Memory B cell (primary cell): ENCODE measurements at places on chromosomes 4 and X.

DNA sequence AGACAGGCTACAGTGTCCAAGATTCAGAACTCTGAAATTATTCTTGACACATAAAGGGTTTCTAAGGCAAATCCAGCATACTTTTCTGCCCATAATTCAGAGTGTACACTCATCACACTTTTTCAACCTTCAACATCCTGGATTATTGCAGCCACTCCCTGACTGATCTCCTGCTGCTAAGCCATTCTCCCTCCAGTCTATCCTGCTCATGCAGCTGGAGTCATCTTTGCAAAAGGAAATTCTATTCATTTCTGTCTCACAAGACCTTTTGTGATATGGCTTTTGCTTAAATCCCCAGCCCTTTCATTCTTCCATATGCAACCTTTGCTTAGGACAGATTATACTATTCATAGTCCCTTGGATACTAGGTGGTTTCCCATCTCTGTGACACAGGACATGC is 236.1 kb upstream of the LDB2 start:
- no peak overlapping the region for H3K27ac ChIP-seq
- no peak overlapping the region for H3K4me3 ChIP-seq
- H3K36me3 ChIP-seq: no peaks in the 10 kb centered on the region
- no peak for DNase-seq
- no peaks in the 10 kb centered on the region for H3K27me3 ChIP-seq

DNA sequence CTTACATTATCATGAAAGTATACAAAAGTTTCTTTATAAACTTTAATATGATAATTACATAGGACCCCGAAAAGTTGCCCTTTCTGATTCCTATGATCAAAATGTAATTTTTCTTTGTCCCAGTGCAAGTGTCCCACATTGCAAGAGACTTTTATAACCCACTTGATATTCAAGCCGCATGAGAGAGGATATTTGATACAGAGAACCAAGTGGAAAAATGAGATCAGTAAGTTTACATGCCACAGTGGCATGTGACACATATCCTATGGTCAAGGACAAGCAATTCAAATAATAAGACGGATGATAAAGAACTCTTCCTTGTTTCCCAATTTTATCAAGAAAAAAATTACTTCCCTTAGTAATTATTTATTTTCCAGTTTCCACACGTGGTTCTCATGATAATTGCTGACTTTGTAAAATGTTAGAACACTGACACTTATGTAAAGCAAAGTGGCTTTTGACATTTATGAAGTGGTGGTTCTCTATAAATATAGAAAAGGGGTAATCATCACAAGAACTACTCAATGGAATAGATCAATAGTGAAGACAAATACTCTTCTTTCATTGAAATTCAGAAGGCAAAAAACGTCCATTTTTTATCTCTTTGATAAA is 273.7 kb upstream of the NOCT start:
- peaks cover 3% of the 10 kb centered on the region for H3K27me3 ChIP-seq
- H3K4me3 ChIP-seq: no peak overlapping the region
- DNase-seq: no peak
- H3K36me3 ChIP-seq: no peaks in the 10 kb centered on the region
- H3K27ac ChIP-seq: no peak overlapping the region

GRCh38 chr4:106773076-106773905 is 262.8 kb downstream of the DKK2 start:
- no peak overlapping the region for H3K27ac ChIP-seq
- no peak for DNase-seq
- no peaks in the 10 kb centered on the region for H3K4me1 ChIP-seq

GRCh38 chrX:107825698-107826237 is at the start of gene MID2:
Gene MID2 (plus strand): TSS chrX:107825866. CDS start chrX:107826427, 561 bp downstream.
- peak within 1 kb of the TSS; percentile 81 for H3K27ac ChIP-seq
- H3K4me1 ChIP-seq: peaks cover 14% of the 10 kb centered on the region
- peaks cover 4% of the 10 kb centered on the region for H3K27me3 ChIP-seq
- DNase-seq: peak; percentile 5
- peak within 1 kb of the TSS; percentile 87 for H3K4me3 ChIP-seq

GRCh38 chr4:153731239-153731638 is 28.6 kb downstream of the RNF175 start:
- no peaks in the 10 kb centered on the region for H3K36me3 ChIP-seq
- H3K27me3 ChIP-seq: no peaks in the 10 kb centered on the region
- no peak overlapping the region for H3K27ac ChIP-seq
- H3K4me1 ChIP-seq: peaks cover 33% of the 10 kb centered on the region
- no peak overlapping the region for H3K4me3 ChIP-seq

DNA sequence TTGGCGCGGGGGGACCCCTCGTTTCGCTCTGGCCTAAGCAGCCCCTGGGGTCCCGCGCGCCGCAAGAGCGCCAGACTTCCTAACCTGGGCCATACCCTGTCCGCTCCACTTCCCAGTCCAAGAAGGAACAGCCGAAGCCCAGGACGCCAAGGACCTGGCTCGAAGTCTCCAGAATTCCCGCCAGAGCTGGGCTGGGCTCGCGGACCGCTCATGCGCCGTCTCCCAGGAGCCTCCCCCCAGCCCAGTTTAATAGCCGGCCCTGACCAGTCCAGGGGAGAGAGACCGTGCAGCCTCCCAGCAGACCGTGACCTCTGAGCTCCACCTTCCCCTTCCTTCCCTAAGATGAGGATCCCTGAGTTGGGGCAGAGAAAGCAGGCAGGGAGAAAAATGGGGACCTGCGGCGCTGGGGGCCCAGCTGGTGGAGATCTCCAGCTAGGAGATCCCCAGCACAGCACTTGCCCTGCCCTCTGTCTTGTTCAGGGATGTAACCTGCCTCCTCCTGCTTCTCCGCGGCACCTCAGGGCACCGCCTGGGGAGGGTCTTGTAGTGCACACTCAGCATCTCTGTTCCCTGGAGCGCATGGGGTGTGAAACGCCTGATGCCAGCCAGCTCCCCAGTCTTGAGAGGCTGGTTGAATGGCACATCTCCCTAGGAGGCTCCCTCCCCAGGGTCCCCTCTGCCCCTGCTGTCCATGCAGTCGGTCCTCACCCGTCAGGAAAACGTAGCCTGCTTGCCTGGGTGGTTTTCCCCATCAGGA is 1.2 kb upstream of the LETM1 start:
- no peak for DNase-seq
- H3K4me3 ChIP-seq: peak overlapping the region; percentile 82
- H3K27ac ChIP-seq: no peak overlapping the region
- peaks cover 17% of the 10 kb centered on the region for H3K4me1 ChIP-seq

GRCh38 chr4:128525387-128525786 is 237.8 kb upstream of the PGRMC2 start:
- H3K4me3 ChIP-seq: no peak overlapping the region
- no peak overlapping the region for H3K27ac ChIP-seq
- no peak for DNase-seq
- no peaks in the 10 kb centered on the region for H3K36me3 ChIP-seq

DNA sequence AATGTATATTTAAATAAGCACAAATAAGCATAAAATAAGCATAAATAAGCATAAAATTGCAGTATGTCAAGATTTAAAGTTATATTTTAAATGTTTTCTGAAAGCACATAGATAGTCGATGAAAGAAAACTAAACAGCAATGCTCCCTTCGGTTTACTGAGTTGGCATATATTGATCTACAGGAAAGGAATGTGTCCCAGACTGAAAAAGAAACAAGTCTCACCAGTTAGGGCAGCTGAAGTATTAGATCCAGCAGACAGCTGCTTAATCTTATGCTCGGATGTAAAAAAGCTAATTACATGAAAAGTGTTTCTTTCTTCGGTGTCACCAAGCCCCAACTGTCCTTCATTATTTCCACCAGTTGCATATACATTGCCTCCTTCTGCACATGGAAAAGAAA is 8.7 kb downstream of the RPGR start:
- H3K4me1 ChIP-seq: no peaks in the 10 kb centered on the region
- no peak overlapping the region for H3K4me3 ChIP-seq
- H3K27me3 ChIP-seq: no peaks in the 10 kb centered on the region
- no peak overlapping the region for H3K27ac ChIP-seq
- peaks cover 15% of the 10 kb centered on the region for H3K36me3 ChIP-seq

DNA sequence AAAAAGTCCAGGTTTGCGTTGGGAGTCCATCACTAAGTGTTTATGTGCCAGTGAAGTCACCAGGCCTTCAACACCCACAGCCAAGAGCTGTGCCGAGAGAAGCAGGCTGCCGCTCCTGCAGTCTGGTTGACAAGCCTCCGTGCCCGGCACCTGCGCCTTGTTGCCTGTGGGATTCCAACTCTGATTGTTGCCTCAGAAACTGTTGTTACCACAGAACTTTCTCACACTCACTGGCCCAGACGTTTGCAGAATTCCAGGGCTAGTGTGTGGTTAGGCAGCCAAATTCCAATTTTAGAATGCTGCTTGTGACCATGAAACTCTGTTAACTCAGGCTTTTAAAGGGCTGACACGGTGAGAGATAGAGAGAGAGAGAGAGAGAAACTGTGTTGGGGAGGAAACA is 119.5 kb upstream of the LIMCH1 start:
- no peak overlapping the region for H3K27ac ChIP-seq
- H3K27me3 ChIP-seq: no peaks in the 10 kb centered on the region
- H3K36me3 ChIP-seq: no peaks in the 10 kb centered on the region
- no peaks in the 10 kb centered on the region for H3K4me1 ChIP-seq
- no peak overlapping the region for H3K4me3 ChIP-seq

GRCh38 chr4:28469387-28469786 is 1608.7 kb downstream of the STIM2 start:
- DNase-seq: no peak
- no peaks in the 10 kb centered on the region for H3K27me3 ChIP-seq
- H3K4me3 ChIP-seq: no peak overlapping the region
- H3K27ac ChIP-seq: no peak overlapping the region
- H3K4me1 ChIP-seq: no peaks in the 10 kb centered on the region
- no peaks in the 10 kb centered on the region for H3K36me3 ChIP-seq

- no peak overlapping the region for H3K4me3 ChIP-seq
- no peak overlapping the region for H3K27ac ChIP-seq
- H3K27me3 ChIP-seq: no peaks in the 10 kb centered on the region
- H3K4me1 ChIP-seq: no peaks in the 10 kb centered on the region
- H3K36me3 ChIP-seq: peaks cover 67% of the 10 kb centered on the region
These were observed 31.7 kb downstream of the MAN2B2 start for GRCh38 chr4:6606465-6607235.

DNA sequence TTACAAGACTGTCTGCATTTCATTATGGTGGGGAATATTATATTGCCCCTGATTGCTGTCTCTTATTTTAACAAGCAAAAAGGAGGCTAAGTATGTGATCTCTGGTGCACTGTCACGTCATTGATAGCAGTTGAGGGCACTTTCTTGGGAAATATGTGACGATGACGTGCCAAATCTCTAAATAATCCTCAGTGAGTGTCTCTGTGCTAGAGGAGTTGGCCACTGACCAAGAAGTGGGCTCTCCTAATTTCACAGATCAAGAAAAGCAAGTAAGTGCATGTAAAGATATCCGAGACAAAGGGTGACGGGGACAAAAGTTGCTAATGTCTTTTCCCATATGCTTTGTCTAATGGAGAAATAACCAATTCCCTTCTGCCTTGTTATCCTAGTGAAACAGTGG is 487.4 kb upstream of the TENM3 start:
- no peak overlapping the region for H3K27ac ChIP-seq
- no peak for DNase-seq
- H3K27me3 ChIP-seq: peaks cover 2% of the 10 kb centered on the region
- no peaks in the 10 kb centered on the region for H3K4me1 ChIP-seq

- H3K27ac ChIP-seq: no peak overlapping the region
- H3K27me3 ChIP-seq: no peaks in the 10 kb centered on the region
- no peaks in the 10 kb centered on the region for H3K4me1 ChIP-seq
- no peak overlapping the region for H3K4me3 ChIP-seq
These were observed 115.1 kb downstream of the HS6ST2 start for GRCh38 chrX:132843363-132843762.

DNA sequence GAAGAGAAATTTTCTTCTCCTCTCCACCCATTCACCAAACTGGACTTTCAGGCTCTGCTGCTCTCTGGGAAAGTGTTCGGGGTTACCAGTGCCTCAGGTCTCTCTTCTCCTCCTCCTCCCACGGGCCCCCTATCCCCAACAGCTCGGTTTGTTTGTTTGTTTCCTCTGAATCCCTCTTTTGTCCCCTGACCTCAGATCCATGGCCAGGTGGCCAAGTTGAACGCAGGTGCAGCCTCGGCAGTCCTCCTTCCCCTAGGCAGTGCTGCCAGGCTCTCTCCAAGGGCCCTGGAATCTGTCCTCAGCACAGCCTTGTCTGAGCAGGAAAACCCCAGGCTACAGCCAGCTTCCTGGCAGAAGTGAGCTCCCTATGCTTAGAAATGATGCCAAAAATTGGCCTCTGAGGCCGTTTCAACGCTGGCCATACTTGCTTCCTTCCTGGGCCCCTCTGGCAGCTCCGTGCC is 60.0 kb downstream of the FHDC1 start:
- no peaks in the 10 kb centered on the region for H3K36me3 ChIP-seq
- peaks cover 10% of the 10 kb centered on the region for H3K4me1 ChIP-seq
- no peak overlapping the region for H3K4me3 ChIP-seq
- peaks cover 14% of the 10 kb centered on the region for H3K27me3 ChIP-seq
- DNase-seq: no peak

DNA sequence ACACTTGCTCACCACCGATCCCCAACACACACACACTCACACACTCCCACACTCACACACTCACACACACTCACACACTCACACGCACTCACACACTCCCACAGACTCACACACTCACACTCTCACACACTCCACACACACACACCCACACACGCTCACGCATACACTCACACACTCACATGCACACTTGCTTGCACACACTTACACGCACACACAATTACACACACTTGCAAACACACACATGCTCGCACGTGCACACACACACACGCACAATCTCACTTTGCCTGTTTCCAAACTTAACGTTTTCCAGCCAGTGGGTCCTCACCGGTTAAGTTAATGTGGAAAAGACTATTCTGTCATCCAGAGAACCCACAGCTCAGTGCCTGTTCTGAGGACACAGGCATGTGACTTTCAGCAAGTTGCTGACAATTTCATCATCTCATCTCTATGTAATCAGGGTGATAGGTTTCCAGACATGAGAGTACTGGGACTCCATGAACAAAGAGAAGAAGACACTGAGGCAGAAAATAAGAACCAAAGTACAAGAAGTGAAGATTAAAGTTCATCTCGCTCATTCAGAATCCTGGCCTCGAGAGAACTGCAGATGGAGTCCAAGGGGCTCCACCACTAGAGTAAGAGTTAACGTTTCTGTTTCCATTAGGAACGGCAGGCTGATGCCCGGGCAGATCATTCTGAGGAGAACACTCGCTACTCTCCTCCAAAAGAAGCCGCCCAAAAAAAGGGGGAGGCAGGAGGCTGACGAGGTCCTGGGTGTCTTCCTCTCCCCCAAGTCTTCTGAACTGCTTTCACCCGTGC is 153.2 kb upstream of the FRG1 start:
- DNase-seq: no peak
- H3K27me3 ChIP-seq: no peaks in the 10 kb centered on the region
- no peak overlapping the region for H3K4me3 ChIP-seq
- H3K36me3 ChIP-seq: no peaks in the 10 kb centered on the region

- no peaks in the 10 kb centered on the region for H3K27me3 ChIP-seq
- H3K4me3 ChIP-seq: peak overlapping the region; percentile 81
- no peak for DNase-seq
These were observed 53.5 kb downstream of the TBC1D14 start for GRCh38 chr4:6963139-6963611.
